Activated CD8-positive, alpha-beta T cell treated with anti-CD3 and anti-CD28 coated beads, Interleukin-2, amount 10 ng/mL, durations not matched to agents 7 days and 5 days (primary cell): ENCODE measurements at places on chromosomes 1 and 21. TPM values are rescaled to one million over a fixed set of nuclear protein-coding genes. Genes with fewer than 3 reads are reported as not detected.

RGSL1 gene
- not detected for total RNA-seq

ACTN2 gene
- not detected for total RNA-seq

SLC22A15 gene
- total RNA-seq, result 0.60 TPM

DNA sequence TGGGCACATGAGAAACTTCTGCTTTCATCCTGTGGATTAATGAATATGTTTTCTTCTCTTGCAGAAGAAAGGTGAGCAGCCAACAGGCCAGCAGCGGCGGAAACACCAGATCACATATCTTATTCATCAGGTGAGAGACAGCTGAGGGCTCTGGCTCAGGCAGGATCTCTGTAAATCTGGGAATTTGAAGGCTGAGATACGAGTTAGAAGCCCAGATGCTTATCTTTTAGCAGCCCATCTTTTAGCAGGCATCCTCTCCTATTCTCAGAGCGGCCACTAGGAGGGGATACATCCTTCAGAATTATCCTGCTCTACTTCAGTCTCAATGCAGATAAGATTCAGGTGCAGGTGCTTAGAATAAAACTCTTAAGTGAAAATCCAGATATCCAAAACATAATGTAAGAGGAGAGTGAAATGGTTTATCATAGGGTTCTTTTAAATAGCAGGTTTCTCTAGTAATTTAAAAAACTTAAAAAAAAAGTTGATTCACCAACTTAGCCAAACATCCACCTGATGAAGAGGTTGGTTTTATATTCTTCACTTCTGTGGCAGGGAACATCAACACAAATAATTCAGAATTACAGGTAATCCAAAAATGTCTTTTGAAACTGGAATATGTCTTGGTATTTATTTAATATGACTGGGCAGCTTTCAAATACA is 19.3 kb downstream of the SH2D2A start:
- H3K27ac ChIP-seq, result no peak overlapping the region
- DNase-seq, result peak; percentile 81
- peaks cover 56% of the 10 kb centered on the region for H3K36me3 ChIP-seq
- no peaks in the 10 kb centered on the region for H3K27me3 ChIP-seq

DNA sequence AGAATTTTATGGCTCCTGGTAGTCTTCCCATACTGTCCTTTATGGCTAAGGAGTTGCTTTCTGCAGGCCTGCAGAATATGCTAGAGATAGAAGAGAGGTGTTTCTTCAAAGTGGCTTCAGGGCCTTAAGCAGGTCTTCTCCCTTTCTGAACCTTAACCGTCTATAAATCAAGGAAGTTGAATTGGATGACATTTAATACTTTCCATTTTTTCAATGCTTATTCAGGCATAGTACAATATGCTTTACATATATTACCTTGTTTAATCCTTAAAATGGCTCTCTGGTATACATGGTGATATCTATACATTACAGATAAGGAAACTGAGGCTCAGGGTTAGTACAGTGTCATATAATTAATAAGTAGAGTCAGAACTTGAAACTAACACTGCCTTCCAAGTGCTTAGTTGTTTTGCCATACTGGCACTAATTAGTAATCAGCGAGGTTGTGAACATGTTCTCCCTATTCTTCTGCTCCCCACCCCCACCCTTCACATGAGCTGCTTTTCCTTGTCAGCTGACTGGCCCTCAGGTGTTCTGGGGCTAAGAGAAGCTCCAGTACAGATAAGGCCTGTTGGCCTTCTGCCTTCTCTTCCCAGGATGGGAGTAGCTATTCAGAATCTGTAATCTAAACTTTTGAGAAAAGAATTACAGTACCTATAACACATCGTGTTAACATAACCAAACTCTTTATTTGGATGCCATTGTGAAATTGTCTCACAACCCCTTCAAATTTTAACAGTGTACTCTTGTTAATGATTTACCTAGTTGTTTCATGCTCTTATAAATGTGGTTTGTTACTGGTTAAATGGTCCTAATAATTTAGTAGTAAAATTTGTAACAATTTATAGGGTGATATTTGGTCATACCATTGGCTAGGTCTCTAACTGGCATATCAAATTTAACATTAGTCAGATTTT is 13.6 kb downstream of the NFYC start:
- H3K4me3 ChIP-seq, result no peak overlapping the region
- peaks cover 48% of the 10 kb centered on the region for H3K4me1 ChIP-seq
- DNase-seq, result no peak
- H3K36me3 ChIP-seq, result peaks cover 21% of the 10 kb centered on the region
- H3K27ac ChIP-seq, result no peak overlapping the region
- H3K27me3 ChIP-seq, result no peaks in the 10 kb centered on the region

GRCh38 chr1:239814306-239814881 is 277.3 kb upstream of the FMN2 start:
- H3K4me1 ChIP-seq, result peaks cover 20% of the 10 kb centered on the region
- no peak for DNase-seq
- H3K27ac ChIP-seq, result no peak overlapping the region
- no peak overlapping the region for H3K4me3 ChIP-seq
- no peaks in the 10 kb centered on the region for H3K27me3 ChIP-seq

DNA sequence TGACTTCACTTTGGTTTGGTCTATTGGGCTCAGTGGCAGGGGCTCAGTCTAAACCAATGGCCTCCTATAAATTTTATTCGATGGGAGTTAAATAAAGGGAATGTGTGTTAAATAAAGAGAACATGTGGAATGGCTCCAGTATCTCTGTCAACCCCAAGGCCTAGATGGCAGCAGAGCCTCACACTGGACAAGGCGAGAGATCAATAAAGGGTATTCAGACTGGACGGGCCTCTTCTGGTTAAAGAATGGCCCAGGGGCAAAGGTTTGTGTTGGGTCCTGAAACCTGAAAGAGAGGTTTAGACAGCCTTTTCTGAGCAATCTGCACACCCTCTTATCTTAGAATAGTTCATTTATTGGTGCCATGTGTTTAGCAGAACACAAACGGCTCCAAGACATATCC is 34.7 kb downstream of the SH3BP5L start:
- H3K4me1 ChIP-seq, result no peaks in the 10 kb centered on the region
- no peak for DNase-seq
- no peaks in the 10 kb centered on the region for H3K27me3 ChIP-seq
- no peak overlapping the region for H3K27ac ChIP-seq
- H3K4me3 ChIP-seq, result no peak overlapping the region
- H3K36me3 ChIP-seq, result no peaks in the 10 kb centered on the region

DNA sequence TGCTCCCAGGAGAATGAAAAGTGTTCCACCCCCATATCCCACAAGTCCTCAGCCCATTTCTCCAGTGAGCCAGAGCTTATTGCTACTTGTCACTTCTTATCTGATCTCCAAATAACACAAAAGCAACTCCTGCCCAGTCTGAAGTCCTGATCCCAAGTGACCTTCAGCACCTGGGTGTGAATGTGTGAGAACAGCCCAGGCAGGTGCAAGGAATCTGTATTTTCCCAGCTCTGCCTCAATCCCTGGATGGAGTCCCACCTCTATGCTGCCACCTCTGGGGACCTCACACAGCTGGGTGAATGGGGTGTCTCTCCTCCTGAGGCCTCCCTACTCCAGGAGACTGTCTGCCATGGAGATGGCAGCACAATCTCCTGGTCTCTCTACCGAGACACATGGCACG is 402.4 kb upstream of the PROX1 start:
- no peaks in the 10 kb centered on the region for H3K36me3 ChIP-seq
- H3K27ac ChIP-seq, result no peak overlapping the region
- no peaks in the 10 kb centered on the region for H3K27me3 ChIP-seq
- no peaks in the 10 kb centered on the region for H3K4me1 ChIP-seq
- DNase-seq, result no peak

GRCh38 chr1:193841857-193842256 is 655.4 kb upstream of the B3GALT2 start:
- no peak for DNase-seq
- no peaks in the 10 kb centered on the region for H3K27me3 ChIP-seq
- H3K4me1 ChIP-seq, result no peaks in the 10 kb centered on the region
- no peak overlapping the region for H3K27ac ChIP-seq
- no peak overlapping the region for H3K4me3 ChIP-seq
- H3K36me3 ChIP-seq, result no peaks in the 10 kb centered on the region

- peak overlapping the region; percentile 95 for H3K4me3 ChIP-seq
- peak overlapping the region; percentile 92 for H3K27ac ChIP-seq
- no peak for DNase-seq
- H3K4me1 ChIP-seq, result peaks cover 67% of the 10 kb centered on the region
These were observed 2.0 kb downstream of the ZDHHC18 start for GRCh38 chr1:26828411-26828991.

DNA sequence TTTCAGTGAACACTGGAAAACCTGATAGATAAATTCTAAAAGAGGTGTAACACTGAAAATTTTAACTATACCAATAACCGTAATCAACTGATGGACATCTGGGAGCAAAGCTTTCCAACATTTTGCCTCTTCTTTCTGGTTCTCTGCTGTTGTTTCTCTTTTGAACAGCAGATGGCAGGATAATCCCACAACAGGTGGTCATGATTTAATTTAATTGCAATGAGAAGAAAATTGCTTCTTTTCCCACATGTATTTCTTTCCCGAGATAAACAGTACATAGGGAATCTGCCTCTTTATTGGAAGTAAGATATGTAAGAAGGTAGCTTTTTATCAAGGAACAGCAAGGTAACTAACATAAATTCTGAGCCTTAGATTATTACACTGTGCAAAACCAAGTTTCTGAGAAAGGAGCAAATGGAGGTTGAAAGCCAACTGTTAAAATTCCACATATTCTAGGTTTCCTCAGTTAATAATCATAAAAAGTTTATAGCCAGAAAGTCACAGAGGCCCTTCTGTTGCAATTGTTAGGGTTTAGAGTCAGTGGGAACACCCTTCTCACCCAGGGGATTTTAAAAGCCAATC is 72.9 kb downstream of the RPS6KA1 start:
- DNase-seq, result peak; percentile 64
- no peak overlapping the region for H3K4me3 ChIP-seq
- H3K27ac ChIP-seq, result no peak overlapping the region
- H3K4me1 ChIP-seq, result peaks cover 23% of the 10 kb centered on the region

DNA sequence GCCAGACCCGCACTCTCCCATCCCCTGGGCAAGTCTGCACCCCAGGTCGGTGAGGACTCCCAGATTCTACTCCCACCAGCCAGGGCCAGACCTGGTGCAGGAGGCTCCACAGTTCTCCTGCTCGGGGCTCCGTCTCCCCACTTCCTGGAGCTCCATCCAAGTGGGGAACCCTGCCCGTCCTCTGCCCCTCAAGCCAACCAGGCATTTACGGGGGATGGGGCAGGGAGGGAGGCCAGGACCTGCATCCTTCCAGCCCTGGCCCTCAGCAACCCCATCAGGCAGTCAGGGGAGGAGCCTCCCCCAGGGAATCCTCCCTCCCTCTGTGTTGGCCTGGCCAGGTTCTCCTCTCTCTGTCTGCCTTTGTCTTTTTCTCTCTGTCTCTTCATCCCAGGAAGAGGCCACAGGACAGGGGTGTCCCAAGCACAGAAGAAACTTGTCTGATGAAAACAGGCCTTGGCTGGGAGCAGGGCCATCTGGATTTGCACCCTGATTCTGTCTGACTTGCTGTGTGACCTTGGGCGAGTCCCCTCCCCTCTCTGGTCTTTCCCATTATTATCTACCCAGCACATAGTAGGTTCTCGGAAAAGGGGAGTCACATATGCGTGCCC is 18.5 kb upstream of the EPHA2 start:
- no peaks in the 10 kb centered on the region for H3K36me3 ChIP-seq
- H3K4me3 ChIP-seq, result no peak overlapping the region

DNA sequence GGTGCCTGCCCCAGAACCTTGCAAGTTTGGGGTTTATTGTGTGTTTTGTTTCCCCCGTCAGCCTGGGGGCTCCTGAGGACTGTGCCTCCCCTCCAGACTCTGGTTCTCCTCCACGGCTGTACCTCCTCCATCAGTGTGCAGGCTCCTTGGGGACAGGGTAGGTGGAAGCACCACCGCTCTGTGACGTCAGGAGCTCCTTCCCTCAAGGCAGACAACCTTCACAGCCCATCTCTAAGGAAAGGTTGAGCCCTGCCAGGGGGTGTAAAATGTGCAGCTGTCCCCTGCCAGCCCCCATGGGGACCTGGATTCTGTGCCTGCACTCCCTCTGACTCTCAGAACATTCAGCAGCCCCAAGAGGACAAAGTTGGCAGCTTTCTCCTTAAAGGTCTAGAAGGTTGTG is 465 bp upstream of the HSPB7 start:
- H3K27ac ChIP-seq, result no peak overlapping the region
- H3K36me3 ChIP-seq, result no peaks in the 10 kb centered on the region
- no peak for DNase-seq
